Psoas muscle (tissue), 8 donors: ENCODE measurements at places on chromosomes 7 and 10. TPM values are rescaled to one million over a fixed set of nuclear protein-coding genes. Genes with fewer than 3 reads are reported as not detected.

- DNase-seq: no peak
These were observed 35.4 kb upstream of the NRF1 start for GRCh38 chr7:129576138-129576537.

MRLN gene
- 82.0 TPM for total RNA-seq

- no peak for DNase-seq
These were observed 34.5 kb downstream of the CREB3L2 start for GRCh38 chr7:137967143-137968018.

ANKRD61 gene
- 0.20 TPM for total RNA-seq

GRCh38 chr10:22370320-22370719 lies 25.0 kb downstream of the SPAG6 start:
- no peak for DNase-seq
